ENCODE measurements at places on chromosomes 11 and 22.

DNA sequence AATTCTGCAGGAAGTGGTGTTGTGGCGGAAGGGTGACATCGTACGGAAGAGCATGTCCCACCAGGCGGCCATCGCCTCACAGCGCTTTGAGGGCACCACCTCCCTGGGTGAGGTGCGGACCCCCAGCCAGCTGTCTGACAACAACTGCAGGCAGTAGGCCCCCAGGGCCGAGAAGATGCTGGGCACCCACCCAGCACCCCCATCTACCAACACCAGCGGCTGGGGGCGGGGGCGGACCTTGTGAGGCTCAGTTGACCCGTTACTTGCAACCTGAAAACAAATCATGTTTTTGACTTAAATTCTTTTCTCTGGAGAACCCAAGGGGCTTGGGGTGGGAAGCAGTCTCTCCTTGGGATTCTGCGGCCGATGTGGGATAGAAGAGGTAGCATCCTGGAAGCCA lies 7.7 kb downstream of the THYN1 start:
- DNase-seq: no peak

GRCh38 chr11:102430158-102430836 lies 22.3 kb downstream of the TMEM123 start:
- no peak for DNase-seq

GRCh38 chr11:25939691-25940090 lies 392.2 kb upstream of the ANO3 start:
- no peak for DNase-seq

DNA sequence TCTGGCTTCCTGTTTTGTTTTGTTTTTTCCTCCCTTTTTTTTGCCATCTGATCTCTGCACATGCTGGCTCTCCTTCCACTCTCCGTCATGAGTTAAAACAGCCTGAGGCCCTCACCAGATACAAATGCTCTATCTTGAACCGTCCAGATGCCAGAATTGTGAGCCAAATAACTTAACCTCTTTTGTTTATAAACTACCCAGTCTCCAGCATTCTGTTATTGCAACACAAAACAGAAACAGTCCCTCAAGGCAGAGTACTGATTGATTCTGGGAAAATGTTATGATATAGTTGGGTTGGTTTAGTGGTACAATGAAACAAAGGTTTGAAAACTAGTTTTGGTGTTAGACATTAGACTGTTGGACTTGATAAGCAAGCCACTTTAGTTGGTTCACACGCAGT lies 1390.0 kb upstream of the RAG2 start:
- DNase-seq: peak; percentile 28

- DNase-seq: no peak
Observed at GRCh38 chr11:134230339-134230738, 5.9 kb downstream of the VPS26B start.
